ENCODE measurements at places on chromosomes 2 and 18. TPM values are rescaled to one million over a fixed set of nuclear protein-coding genes. Genes with fewer than 3 reads are reported as not detected.

The TLX2 gene
- 0.54 TPM for total RNA-seq

The PUS10 gene
- total RNA-seq, result 8.4 TPM

The DLX2 gene
- 0.26 TPM for total RNA-seq

The CRYBA2 gene
- not detected for total RNA-seq

The SH2D6 gene
- total RNA-seq, result 0.96 TPM

The GALNT14 gene
- 0.33 TPM for total RNA-seq

The INHBB gene
- not detected for total RNA-seq

The OR6B2 gene
- total RNA-seq, result not detected

The TRIM43B gene
- not detected for total RNA-seq

The CLEC4F gene
- total RNA-seq, result not detected

The FIGN gene
- not detected for total RNA-seq

The LOXL3 gene
- 1.5 TPM for total RNA-seq

The DSC2 gene
- not detected for total RNA-seq

The ANKRD30B gene
- not detected for total RNA-seq

The SPP2 gene
- total RNA-seq, result not detected

The FAM110C gene
- total RNA-seq, result 0.47 TPM

The ZSWIM2 gene
- total RNA-seq, result not detected

The TSPYL6 gene
- not detected for total RNA-seq

The RAD51AP2 gene
- total RNA-seq, result not detected

The IL36RN gene
- total RNA-seq, result not detected

The IL1RL1 gene
- total RNA-seq, result 0.84 TPM

The CTAGE1 gene
- not detected for total RNA-seq

The CHRNG gene
- not detected for total RNA-seq

The MROH2A gene
- total RNA-seq, result not detected

The CAPN13 gene
- total RNA-seq, result not detected

The IL18R1 gene
- total RNA-seq, result 50.2 TPM

The UGT1A5 gene
- total RNA-seq, result not detected

The CERKL gene
- not detected for total RNA-seq

The POU3F3 gene
- not detected for total RNA-seq

The CYP27A1 gene
- total RNA-seq, result not detected

The IL37 gene
- total RNA-seq, result not detected

The CDKL4 gene
- not detected for total RNA-seq

The GKN2 gene
- not detected for total RNA-seq

The CRIM1 gene
- total RNA-seq, result 19.0 TPM

The AUP1 gene
- total RNA-seq, result 170 TPM

The SP140 gene
- 241 TPM for total RNA-seq

The PLEK gene
- 0.62 TPM for total RNA-seq

The SPDYA gene
- 1.9 TPM for total RNA-seq

The GDF7 gene
- total RNA-seq, result 0.26 TPM

The CD8B2 gene
- 0.09 TPM for total RNA-seq

The GALNT13 gene
- total RNA-seq, result 0.19 TPM

The CDCA7 gene
- total RNA-seq, result 116 TPM

The CCDC148 gene
- total RNA-seq, result not detected

The CHST10 gene
- total RNA-seq, result 6.6 TPM

The PPP1R1C gene
- not detected for total RNA-seq

The FAM237A gene
- total RNA-seq, result not detected

The ACMSD gene
- total RNA-seq, result not detected

The GPN1 gene
- total RNA-seq, result 51.0 TPM

The CYRIA gene
- total RNA-seq, result 1.8 TPM

The RIT2 gene
- total RNA-seq, result not detected

The ANKRD29 gene
- total RNA-seq, result not detected

The TDRD15 gene
- not detected for total RNA-seq

The NTSR2 gene
- not detected for total RNA-seq

The HAAO gene
- 0.26 TPM for total RNA-seq

The EEF1B2 gene
- 761 TPM for total RNA-seq

The FKBP1B gene
- 0.43 TPM for total RNA-seq

All from activated CD4-positive, alpha-beta T cell treated with anti-CD3 and anti-CD28 coated beads, Interleukin-2, amount 10 ng/mL, durations not matched to agents 24 days and 14 days (primary cell).